Left colon (tissue), 2 donors: ENCODE measurements at places on chromosomes 12 and 14. TPM values are rescaled to one million over a fixed set of nuclear protein-coding genes. Genes with fewer than 3 reads are reported as not detected.
A peak's percentile ranks its signal among the peaks of the same experiment; 100 is the strongest.

DNA sequence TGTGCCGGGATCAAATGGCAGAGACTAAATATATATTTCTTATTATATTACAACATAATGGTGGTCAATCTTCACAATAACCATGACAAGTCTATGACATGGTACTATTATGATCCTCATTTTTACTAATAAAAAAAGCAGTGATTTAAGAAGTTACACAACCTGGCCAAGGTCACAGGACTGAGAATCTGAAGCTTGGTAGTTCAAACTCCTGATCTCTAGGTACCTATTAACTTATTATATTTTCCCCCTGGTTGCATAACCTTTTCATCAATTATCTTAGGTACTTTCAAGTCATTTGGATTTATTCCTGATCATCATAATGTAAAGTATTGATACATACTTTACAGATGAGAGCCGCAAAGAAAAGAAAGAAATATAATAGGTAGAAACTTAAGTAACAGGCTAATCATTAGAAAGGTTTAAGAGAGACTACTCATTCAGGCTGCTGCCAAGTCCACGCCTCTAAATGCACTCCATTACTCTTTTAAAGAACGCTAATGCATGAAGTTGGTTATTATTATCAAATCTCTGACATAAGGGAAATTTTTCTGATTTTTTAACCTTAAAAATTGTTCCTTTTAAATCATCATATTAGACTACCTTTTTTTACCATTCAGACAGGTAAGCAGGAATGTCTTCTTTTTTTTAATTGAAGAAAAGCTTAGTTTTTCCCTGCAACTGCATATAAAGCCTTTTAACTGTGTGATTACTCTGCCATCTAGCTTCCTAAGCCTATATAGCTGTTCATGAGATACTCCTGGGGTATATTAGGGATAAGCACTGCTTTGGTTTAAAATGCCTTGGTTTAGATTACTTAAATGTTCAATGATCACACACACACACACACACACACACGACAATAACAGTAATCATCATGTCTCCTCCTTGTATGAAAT is 35.6 kb downstream of the RPS29 start:
- DNase-seq: no peak

DNA sequence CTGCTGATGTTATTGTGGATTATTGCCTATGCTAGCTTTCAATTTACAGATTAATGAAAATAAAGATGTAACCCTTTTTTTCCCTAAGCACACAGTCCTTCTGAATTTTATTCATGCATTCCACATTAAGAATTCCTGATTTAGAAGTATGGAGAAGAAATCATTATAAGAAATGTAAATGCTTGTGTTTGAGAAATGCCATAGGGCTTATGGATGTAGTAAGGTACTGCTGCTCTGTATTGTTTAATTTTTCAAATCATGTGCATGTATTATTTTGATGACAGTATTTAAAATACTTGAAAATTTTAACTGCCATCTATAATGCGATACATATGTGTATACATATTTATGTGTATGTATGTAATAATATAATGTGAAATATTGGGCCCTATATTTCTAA is 167.1 kb upstream of the SOX5 start:
- DNase-seq: no peak

DNA sequence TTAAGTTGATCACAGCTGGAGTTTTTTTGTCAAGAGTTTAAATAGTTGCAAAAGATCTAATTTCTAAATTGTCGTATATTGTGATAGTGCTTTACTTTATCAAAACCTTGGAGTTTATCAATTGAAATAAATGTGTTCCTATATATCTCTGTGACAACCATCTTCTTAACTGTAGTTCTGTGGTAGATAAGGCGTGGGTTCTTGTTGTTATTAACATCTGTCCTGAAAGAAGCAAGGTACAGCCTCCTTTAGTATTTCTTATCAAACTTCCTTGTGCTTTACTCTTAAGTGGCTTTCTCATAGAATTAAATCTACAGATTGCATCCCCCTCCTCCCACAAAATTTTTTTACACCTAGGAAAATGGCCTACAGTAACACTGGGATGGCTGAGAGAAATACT is 7.3 kb downstream of the SCYL2 start:
- DNase-seq: no peak

DNA sequence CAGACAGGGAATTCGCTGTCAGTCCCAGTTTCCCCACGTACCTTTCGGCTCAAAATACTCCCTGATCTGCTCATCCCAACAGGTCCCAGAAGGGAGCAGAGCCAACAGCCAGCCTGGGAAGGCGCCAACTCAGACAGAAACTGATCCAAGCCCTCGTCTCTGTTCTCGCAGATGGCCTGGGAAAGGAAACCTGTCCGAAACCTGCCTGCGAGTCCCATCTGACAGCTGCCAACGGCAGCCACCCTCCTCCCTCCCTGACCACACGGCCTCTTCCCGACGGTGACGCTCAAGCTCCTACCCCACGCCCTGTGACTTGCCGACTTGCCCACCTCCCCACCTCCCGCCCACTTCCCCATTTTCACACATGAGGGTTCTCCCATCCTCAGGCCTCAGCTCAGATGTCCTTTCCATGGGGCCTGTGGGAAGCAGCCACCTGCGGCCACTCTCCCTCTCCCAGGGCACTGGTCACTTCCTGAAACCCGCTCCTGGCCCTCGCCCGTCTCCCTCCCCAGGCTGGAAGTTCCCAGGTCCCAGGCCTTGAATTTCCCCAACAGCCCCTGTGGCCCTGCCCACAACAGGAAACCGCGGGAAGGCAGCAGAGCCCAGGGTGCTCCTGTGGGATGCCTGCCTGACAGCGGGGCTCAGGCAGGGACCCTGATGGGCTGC is 60.9 kb upstream of the FBRSL1 start:
- DNase-seq: peak; percentile 53

GRCh38 chr12:18939051-18939450 is 190.5 kb upstream of the PLEKHA5 start:
- DNase-seq: no peak

- DNase-seq: peak; percentile 38
These were observed 4.1 kb downstream of the TSHR start for GRCh38 chr14:80959496-80959895.

GRCh38 chr12:26987634-26988424 is 26.4 kb downstream of the TM7SF3 start:
- no peak for DNase-seq

GRCh38 chr12:49525942-49526341 is 12.9 kb upstream of the KCNH3 start:
- DNase-seq: no peak

- no peak for DNase-seq
These were observed 236.2 kb upstream of the KRR1 start for GRCh38 chr12:75747572-75748021.

DNA sequence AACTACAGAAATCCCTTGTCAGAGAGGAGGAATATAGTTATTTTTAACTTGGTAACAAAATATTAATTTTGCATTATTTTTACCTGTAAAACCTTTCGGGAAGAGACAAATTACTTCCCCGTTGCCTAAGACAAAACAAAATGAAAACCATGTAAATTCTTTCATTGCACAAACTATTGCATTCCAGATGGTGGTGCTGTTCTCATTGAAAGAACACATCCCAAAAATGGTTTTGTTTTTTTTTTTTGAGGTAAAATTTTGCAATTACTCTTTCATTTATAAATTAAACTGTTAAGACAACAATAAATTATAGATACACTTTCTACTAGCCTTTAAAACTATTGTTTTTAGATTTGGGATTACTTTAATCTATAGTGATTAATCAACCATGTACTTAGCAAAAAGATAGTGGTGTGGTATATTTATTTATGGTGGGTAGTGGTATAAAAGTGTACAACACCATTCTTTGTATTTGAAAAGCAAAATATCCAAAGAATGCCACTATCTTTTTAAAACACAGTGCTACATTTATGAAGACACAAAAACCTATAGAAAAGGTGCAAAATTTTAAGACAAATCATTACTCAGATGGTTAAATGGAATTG is 115.5 kb downstream of the SLC38A1 start:
- DNase-seq: no peak

DNA sequence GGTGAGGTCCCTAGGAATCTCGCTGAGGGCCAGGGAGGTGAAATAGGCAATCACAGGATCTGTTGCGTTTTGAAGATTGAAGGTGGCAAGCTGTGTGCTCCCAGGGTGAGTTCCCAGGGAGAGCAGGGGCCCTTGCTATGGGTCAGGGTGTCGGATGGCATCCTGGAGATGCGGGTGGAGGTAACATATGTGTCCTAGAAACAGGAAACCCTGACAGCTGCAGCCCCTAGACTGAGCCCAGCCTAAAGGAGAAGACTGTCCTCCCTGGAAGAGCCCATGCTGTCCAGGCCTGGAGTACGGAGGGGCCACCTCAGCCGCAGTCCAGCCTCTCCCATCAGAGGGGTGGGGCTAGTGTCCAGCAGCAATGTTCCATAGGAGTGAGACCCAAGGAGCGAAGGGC is 194.2 kb downstream of the NTF3 start:
- no peak for DNase-seq

GRCh38 chr12:55642267-55642666 is 5.6 kb downstream of the OR10P1 start:
- DNase-seq: no peak

The STXBP6 gene
- total RNA-seq: 28.3 TPM

The IL22 gene
- total RNA-seq: not detected

The SIRT4 gene
- 1.2 TPM for total RNA-seq
